ENCODE measurements at places on chromosomes 2 and 18.

DNA sequence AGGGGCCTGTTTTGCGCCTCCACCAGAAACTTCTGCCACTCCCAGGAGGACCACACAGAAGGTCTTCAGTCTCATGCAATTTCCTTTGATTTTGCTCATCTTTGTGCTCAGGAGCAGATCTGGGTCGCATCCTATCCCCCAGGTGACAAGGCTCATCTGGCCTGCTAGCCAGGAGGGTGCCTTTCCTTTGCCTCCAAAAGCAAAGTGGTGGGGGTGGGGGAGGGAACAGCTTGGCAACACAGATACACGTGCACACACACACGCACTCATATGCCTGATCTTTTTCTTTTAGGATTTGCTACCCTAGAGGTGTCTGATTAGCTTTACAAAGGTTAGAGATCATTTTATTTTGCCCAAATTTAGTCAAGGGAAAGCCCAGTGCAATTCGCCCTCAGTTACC, 13.8 kb upstream of the SPATA3 start:
- DNase-seq = no peak

- DNase-seq = no peak
These were observed 1232.0 kb upstream of the FAM98A start for GRCh38 chr2:34831096-34831495.

DNA sequence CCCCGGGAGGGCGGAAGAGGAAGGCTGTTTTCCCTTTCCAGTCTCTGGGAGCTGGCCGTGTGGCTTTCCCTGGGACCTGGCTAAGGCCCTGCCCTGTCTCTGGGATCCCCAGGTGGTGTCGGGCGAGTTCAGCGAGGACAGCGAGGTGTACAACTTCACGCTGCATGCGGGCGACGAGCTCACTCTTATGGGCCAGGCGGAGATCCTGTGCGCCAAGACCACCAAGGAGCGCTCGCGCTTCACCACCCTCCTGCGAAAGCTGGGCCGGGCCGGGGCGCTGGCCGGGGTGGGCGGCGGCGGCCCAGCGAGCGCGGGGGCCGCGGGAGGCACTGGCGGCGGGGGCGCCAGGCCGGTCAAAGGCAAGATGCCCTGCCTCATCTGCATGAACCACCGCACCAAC, 11.2 kb downstream of the GAREM2 start:
- no peak for DNase-seq

DNA sequence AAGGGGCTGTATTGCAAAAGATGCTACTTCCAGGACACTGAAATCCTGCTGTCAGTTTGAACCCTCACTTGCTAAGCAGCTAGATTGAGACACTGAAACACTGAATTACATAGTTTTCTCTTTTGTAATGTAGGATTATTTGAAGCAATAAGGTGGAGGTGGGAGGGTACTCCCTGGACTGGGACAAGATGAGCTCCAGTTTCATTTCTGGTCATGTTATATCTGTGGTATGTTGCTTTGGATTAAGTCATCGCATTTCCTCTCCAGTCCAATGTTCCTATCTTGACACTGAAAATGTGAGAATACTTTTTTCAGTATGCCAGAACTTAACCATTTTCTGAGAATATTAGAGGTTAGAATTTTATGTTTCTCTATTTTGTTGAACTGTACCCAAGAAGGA, 426.2 kb upstream of the MEX3C start:
- no peak for DNase-seq

DNA sequence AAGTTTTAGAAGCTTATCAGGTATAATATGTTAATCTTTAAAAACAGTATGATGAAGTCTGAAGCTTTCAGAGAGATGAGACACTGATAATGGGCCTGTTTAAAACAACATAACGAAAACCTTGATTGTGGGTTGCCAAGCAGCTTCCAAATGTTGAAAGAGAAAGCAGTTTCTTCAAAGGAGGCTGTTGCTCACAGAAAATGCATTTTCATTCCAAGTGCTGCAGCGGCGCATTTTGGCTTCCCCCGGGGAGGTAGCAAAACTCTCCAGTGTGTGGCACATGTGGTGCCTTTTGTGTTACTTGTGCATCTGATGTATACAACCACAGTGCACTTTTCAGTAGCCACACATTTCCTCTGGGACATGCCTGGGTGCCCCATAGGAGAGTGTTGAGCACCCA, 66.1 kb downstream of the TMEFF2 start:
- DNase-seq = no peak

GRCh38 chr2:179239838-179240237, 24.8 kb downstream of the SESTD1 start:
- DNase-seq = no peak

- DNase-seq = peak; percentile 82
These were observed 92.3 kb upstream of the SMAD2 start for GRCh38 chr18:48022531-48023329.

GRCh38 chr2:50443288-50443687, 588.6 kb downstream of the NRXN1 start:
- no peak for DNase-seq

DNA sequence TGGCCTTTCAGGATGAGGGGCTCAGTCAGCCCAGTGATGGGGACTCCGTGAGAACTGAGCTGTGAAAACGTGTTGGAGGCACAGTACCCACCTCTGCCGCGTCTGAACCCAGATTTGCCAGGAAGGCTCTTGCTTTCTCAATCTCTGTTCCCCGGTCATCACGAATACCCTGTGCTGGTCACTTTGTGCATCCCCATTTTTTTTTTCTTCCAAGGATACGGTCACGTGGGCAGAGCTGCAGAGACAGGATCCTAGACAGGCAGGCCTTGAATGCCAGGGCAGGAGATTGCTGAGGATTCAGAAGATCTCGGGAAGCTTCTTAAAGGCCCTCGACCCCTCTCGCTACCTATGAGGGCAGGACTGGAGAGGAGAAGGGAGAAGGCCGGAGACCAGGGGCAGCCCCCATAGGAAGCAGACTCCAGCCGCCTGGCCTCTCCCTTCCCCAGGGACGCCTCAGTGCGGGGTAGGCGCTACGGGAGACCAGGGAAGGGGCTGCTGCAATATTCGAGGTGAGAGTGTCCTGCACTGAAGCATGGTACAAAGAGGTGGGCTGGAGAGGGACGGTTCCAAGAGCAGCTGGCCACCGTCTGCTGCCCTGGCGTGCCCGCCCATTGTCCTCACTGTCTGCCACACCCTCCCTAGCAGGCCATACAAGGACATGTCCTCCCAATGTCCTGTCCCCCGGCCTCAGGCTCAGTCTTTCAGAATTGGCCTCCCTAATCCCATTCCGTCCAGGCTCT, 29.0 kb upstream of the TAF1B start:
- no peak for DNase-seq

DNA sequence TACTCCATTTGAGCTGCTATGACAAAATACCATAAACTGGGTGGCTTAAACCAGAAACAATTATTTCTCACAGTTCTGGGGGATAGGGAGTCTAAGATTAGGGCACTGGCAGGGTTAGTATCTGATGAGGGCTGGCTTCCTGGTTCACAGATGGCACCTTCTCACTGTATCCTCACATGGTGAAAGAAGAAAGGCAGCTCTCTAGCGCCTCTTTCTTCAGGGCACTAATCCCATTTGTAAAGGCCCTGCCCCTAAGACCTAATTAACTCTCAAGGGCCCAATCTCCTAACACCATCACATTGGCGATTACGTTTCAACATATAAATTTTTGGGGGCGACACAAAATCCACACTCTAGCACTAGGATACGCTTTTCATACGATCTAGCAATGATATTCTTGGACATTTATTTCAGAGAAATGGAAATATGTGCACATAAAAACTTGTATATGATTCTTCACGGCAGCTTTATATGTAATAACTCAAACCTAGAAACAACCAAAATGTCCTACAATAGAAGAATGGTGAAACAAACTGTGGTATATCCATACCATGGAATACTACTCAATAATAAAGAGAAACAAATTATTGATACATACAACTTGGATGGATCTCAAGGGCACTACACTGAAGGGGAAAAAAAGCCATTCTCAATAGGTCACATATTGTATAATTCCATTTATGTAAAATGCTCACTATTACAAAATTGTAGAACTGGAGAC, 111.0 kb downstream of the BCL2L11 start:
- DNase-seq = no peak

GRCh38 chr18:73099759-73100158, 232.0 kb upstream of the NETO1 start:
- DNase-seq = no peak

DNA sequence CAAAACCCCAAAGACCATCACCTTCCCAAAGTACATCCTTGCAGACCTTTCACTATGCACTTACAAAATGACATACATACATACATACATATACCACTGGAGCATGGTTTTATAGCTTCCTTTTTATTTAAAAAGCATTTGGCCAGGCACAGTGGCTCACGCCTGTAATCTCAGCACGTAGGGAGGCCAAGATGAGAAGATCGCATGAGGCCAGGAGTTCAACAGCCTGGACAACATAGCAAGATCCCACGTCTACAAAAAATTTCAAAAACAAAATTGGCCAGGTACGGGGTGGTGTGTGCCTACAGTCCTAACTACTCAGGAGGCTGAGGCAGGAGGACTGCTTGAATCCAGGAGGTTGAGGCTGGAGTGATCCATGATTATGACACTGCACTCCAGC, 29.9 kb upstream of the ADAM17 start:
- no peak for DNase-seq

GRCh38 chr18:8174771-8175170, 434.5 kb upstream of the RAB12 start:
- no peak for DNase-seq

DNA sequence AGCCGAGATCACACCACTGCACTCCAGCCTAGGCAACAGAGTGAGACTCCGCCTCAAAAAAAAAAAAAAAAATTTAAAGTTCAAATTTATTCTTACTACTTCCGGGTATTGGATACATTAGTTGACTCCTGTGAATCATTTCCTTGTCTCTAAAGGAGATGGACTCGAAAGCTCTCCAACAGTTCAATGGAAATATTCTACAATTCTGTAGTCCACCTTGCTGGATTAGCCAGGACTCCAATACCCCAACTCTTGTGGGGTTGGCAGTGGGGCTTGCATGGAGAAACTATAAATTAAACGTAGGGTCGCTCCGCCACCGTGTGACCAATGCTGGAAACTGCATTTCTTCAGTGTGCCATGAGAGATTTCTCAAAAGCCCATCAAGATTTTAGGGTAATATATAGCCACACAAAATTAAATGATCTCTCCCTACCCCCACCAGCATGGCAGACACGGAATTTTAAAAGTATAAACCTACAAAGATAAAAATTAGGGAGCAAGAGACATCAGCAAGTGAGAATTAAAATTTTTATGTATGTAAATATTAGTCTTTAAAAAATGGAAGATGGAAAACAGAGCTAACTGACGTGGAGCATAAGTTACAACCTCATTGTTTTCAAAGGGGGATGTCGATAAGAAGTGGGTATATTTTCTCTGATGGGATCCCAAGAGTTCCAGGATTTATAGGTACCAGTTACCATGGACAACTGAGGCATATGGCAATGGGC, 27.8 kb upstream of the GAREM2 start:
- DNase-seq = peak; percentile 51

DNA sequence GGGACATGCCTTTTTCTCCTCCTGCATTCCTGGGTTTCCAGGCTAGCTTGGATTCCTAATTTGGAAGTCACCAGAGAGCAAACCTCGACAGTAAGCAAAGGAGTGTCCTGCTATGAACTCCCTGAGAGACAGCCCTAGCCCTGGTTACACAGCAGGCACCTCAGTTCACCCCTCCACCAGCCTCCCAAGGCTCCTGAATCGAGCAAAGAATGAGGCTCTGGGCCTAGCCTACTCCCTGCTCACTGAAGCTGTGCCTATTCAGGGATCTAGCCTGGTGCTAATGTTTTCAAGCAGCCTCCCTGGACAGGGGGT, 66.7 kb upstream of the RMDN2 start:
- DNase-seq = no peak

DNA sequence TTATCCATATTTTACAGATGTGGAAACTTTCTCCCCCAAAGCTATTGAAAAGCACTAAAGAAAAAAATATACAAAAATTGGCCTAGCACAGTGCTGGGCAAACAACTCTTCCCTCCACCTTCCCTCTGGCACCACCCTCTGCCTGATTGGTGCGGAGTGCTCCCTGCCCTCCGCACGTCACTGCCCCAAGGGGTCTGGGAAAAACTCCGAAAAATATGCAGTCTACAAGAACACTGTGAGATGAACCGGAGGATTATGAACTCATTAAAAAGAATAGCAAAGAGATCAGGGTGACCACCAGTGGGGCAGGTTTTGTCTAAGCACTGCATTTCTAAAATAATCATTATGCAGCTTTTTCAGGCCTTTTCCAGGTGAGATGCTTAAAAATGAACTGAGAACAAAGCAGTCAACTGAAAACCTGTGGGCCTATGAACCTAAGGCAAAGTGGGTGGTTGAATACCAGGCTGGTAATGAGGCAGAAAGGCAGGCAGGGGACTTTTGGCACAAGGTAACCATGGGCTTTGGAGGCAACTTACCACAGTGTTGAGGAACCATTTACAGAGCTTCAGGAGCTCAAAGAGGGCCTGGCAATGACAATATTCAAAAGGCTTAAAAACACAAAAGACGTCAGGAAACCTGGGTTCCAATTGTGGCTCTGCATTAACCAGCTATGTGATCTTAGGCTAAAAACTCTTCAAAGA, 57.5 kb downstream of the AAK1 start:
- DNase-seq = no peak

DNA sequence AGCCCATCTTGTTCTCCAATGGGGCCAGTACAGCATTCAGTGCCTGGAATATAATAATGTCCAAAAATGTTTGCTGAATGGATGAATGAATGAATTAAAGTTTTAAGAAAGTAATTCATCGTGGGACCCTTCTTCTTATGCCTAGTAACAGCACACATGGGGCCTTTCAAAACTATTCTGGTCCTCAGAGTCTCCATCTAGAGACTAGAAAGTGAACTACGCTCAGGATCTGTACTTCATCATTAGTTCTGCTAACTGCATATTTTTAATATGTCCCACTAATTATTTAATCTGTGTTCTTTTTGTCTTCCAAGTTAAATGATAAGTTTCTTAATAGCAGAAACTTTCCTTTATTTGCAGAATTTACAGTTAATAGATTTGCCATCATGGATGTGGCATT, 172.5 kb downstream of the SMAD2 start:
- DNase-seq = no peak

DNA sequence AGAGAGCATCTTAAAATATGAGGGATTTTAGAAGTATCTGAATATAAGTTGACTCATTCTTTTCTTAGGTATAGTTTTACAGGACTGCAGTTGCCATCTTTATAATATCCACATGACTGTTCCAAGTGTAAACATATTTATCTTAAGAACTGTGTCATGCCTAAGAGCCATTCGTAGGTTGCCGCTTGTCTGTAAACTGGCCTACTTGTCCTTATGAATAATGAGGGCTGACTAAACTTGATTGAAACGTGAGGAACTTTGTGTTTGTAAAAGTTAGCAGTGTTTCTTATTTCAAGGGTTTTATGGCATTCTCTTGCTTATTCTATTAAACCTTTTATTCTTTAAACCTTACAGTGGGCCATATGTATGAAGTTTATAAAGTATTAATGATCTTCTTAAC, 99.6 kb downstream of the MAP3K20 start:
- DNase-seq = no peak

Data from DMS153 (cell line).